ENCODE measurements at places on chromosomes 13 and 19. TPM values are rescaled to one million over a fixed set of nuclear protein-coding genes. Genes with fewer than 3 reads are reported as not detected.

Gene STARD13
- total RNA-seq, result 28.2 TPM

Gene KLK15
- not detected for total RNA-seq

Gene KLK14
- not detected for total RNA-seq

Gene C19orf18
- total RNA-seq, result 0.36 TPM

Gene TUBB4A
- not detected for total RNA-seq

Gene SLC6A16
- 1.2 TPM for total RNA-seq

DNA sequence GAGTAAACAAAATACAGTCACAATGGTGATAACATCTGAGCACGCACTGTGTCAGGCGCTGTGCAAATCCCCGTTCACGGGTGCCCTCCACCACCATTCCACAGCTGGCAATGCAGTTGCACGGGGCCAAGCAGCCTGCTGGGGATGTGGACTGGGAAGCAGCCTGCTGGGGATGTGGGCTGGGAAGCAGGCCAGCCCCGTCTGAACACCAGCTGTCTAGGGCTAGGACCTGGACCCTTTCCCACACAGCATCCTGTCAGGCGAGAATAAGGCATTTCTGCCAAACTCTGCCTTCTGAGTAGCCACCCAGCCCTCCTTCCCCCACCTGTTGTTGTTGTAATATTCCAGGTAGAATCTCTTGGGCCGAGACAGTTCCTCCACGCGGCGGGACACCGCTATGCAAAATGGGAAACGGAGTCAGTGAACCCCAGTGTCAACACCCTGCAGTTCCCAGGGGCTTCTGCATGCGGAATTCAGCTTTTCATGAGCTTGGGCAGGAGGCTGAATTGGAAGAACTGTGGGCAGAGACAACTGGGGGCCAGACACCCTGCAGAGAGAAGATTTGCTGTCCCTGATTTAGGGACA lies 27.8 kb upstream of the MIER2 start:
- peak; percentile 91 for DNase-seq

- no peak for DNase-seq
These were observed 1.1 kb downstream of the KCTD4 start for GRCh38 chr13:45199711-45200110.

- peak; percentile 37 for DNase-seq
These were observed 10.5 kb downstream of the MTMR6 start for GRCh38 chr13:25276748-25277147.

DNA sequence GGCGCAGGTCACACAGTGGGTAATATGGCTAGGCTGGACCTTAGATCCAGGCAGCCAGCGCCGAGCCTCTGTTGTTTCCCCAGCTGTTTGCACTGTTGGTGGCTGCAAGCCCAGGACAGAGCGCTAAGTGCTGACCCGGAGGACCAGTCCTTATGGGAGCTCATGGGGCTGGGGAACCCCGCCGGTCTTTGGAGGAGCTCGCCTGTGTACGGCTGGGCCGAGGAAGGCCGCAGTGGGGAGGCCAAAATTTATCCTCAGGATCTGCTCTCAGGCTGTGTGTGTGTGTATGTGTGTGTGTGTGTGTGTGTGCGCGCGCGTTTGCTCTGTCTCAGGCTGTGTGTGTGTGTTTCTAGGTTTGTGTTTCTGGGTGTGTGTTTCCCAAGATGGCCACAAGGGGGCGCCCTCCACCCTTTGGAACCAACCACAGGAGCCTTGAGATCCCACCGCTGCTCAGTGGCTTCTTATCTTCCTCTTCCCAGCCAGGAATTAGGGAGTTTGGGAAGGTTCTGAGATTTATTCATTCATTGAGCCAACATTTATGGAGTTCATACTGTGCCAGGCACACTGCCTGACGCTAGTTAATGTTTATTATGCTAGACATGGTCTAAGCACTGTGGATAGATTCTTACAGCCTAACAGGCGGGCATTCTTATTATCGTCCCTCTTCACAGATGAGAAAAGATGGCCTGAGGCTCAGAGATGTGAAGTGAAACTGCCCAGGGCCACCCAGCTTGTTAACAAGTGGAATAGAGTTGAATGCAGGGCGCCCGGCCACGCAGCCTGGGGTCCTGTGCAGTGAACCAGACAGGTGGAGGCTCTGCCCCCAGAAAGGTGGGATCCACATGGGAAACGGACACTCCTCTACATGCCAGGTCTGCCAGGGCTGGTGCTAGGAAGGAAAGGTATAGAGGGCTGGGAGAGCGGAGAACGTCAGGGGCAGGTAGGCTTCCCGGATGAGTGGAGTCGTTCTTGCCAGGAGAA lies 13.0 kb downstream of the PGLYRP1 start:
- peak; percentile 95 for DNase-seq

GRCh38 chr13:24927810-24928404 lies 163.9 kb downstream of the RNF17 start:
- no peak for DNase-seq

- DNase-seq, result peak; percentile 76
These were observed 6.3 kb downstream of the DACT3 start for GRCh38 chr19:46654621-46655152.

- peak; percentile 73 for DNase-seq
These were observed at the start of gene GAPDHS for GRCh38 chr19:35533201-35533821. Gene GAPDHS (plus strand): TSS chr19:35533456. CDS start chr19:35533528, 72 bp downstream.

DNA sequence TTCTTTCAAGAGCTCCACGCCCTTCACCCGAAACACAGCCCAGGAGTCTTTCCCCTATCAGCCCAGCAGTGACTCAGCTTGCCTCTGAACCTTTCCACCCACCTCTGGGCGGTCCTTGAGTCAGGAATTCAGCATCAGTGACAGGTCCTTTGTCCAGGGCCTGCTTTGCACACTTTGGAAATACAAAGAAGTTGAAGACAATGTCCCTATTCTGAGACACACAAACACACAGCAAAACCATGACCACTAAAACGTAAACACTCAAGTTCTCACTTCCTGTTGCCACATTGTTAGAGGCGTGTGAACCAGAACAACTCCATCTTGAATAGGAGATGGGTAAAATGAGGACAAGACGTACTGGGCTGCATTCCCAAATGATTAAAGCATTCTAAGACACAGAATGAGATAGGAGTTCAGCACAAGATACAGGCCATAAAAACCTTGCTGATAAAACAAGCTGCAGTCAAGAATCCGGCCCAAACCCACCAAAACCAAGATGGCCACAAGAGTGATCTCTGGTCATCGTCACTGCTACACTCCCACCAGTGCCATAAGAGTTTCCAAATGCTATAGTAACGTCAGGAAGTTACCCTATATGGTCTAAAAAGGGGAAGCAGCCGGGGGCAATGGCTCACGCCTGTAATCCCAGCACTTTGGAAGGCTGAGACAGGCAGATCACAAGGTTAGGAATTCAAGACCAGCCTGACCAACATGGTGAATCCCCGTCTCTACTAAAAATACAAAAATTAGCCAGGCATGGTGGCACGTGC lies 49.2 kb upstream of the ATP12A start:
- no peak for DNase-seq

DNA sequence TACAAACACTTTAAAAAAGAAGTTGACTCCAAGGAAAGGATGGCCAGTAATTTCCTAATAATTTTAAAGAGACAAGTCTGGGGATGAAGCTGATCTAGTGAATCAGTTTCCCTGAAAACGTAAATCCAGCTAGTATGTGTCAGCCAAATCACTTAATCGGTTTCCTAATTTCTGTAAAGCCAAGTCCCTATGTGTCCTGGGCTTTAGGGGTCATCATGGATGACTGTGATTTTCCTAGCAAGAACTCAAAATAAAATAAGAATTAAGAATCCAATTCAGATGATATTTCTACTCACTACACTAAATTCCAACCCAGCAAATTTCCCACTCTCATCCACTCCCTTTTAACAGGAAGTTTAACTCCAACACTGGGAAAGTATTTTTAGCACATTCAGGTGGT lies 35.9 kb downstream of the ELF1 start:
- DNase-seq, result no peak

GRCh38 chr13:20369886-20370361 lies 137.8 kb upstream of the GJB6 start:
- DNase-seq, result no peak

- DNase-seq, result no peak
These were observed 13.1 kb downstream of the SULT2B1 start for GRCh38 chr19:48565090-48565489.
